CD4-positive, alpha-beta T cell (primary cell): ENCODE measurements at places on chromosomes 5 and 9.

DNA sequence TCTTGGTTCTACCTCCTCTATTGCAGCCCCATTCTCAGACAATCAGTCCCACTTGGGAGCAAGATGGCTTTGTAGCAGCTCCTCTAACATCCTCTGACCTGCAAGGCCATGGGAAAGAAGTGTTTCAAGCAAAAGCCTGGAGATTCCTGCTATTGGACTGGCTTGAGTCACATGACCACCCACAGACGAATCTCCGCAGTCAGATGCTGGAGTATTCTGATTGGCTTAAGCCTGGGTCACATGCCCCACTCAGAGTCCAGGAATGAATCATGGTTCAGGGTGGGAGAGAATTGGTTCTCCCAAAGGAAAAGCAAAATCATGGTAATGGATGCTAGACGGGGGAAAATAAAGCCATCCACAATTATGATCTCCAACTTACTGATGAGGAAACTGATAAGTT is 22.6 kb upstream of the LMX1B start:
- DNase-seq = no peak

- no peak for DNase-seq
Observed at GRCh38 chr5:151338734-151339133, 8.6 kb downstream of the SLC36A2 start.

DNA sequence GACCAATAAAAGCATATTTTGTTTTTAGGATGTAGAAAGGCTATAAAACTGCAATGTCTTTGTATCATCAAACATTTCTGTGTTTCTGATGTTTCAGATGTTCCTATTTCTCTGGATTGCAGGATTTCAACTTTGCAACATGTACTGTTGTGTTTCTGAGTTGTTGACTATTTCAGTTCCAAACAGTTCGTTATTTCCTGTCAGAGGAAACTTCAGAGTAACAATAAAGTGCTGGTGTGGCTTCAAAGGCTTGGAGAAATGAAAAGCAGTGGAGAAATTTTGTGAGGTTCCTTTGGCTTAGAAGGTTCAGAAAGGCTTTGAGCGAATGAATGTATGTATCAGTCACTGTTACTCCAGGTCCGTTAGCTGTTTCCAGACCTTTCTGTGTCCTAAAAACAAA is 17.2 kb downstream of the TJP2 start:
- no peak for DNase-seq

DNA sequence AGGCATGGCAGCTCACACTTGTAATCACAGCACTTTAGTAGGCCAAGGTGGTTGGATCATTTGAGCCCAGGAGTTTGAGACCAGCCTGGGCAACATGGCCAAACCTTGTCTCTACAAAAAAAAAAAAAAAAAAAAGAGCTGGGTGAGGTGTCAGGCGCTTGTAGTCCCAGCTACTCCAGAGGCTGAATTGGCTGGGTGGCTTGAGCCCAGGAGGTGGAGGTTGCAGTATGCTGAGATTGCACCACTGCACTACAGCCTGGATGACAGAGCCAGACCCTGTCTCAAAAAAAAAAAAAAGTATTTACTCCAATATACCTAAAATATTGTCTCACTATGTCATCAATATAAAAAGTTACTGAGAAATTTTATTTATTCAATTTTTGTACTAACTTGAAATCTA is 2.8 kb downstream of the SCAI start:
- DNase-seq = no peak

- no peak for DNase-seq
Observed at GRCh38 chr5:177565046-177565445, 10.7 kb upstream of the FAM193B start.

GRCh38 chr5:58711965-58712364 is 129.1 kb downstream of the RAB3C start:
- no peak for DNase-seq
